Body of pancreas (tissue), 4 donors: ENCODE measurements at places on chromosomes 16 and 17.

GRCh38 chr16:4700997-4701743 lies 7.8 kb downstream of the NUDT16L1 start:
- DNase-seq = no peak
- no peak overlapping the region for H3K4me3 ChIP-seq
- H3K27me3 ChIP-seq = no peaks in the 10 kb centered on the region
- H3K27ac ChIP-seq = no peak overlapping the region
- H3K36me3 ChIP-seq = no peaks in the 10 kb centered on the region
- no peaks in the 10 kb centered on the region for H3K4me1 ChIP-seq

- no peak for DNase-seq
- H3K27me3 ChIP-seq = no peaks in the 10 kb centered on the region
- no peak overlapping the region for H3K27ac ChIP-seq
- no peak overlapping the region for H3K4me3 ChIP-seq
- no peaks in the 10 kb centered on the region for H3K36me3 ChIP-seq
These were observed 10.6 kb downstream of the ATPAF2 start for GRCh38 chr17:18028114-18028951.

GRCh38 chr17:78144736-78145641 lies 1.2 kb upstream of the C17orf99 start:
- H3K27ac ChIP-seq = peak overlapping the region; percentile 89
- peak; percentile 98 for DNase-seq
- peaks cover 82% of the 10 kb centered on the region for H3K4me1 ChIP-seq
- no peaks in the 10 kb centered on the region for H3K36me3 ChIP-seq
- no peak overlapping the region for H3K4me3 ChIP-seq

DNA sequence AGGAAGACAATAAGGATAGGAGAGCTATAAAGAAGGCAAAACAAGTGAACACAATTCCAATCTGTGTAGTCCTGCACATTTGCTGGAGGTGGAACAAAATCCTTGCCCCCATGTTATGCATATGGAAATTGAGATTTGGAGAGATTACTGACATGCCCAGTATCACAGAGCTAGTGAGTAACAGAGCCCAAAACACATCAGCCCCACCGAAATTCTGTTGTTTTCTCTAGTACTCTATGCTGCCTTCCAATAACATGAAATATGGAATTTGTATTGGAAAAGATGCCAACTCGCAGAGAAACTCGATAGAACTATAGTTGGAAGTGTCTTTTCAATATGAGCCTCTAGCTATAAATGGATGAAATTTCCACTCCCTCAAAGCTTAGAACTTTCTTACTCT lies 456.6 kb downstream of the CDH13 start:
- DNase-seq = no peak
- no peak overlapping the region for H3K4me3 ChIP-seq
- no peaks in the 10 kb centered on the region for H3K4me1 ChIP-seq
- H3K27me3 ChIP-seq = no peaks in the 10 kb centered on the region
- H3K27ac ChIP-seq = no peak overlapping the region

GRCh38 chr17:51472670-51473205 lies 212.4 kb downstream of the UTP18 start:
- no peaks in the 10 kb centered on the region for H3K36me3 ChIP-seq
- H3K4me1 ChIP-seq = no peaks in the 10 kb centered on the region
- no peak overlapping the region for H3K4me3 ChIP-seq
- H3K27me3 ChIP-seq = no peaks in the 10 kb centered on the region
- DNase-seq = no peak

DNA sequence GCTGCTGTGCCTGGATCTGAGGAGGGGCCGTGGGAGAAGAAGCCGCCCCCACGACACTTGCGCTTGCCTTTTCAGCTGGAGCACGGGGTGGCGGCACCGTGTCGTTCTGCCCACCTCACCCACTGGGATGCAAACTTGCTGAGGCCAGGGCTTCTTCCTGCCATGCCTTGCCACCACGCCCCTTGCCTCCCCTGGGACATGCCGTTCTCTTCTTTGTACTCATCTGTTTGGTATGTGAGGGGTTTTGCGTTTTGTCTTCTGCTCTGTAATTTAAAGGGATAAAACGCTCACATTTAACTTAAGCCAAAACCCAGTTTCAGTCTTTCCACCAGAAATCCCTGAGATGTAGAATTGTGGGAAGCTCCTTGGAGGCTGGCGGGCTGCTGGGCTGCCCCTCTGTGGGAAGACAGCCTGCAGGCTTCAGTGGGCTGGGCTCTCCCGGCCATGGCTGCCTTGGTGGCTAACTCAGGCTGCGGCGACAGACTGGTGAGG lies 180.2 kb downstream of the RPTOR start:
- no peaks in the 10 kb centered on the region for H3K27me3 ChIP-seq
- H3K4me3 ChIP-seq = no peak overlapping the region
- no peak overlapping the region for H3K27ac ChIP-seq
